ENCODE measurements at places on chromosomes 6 and 20.
A peak's percentile ranks its signal among the peaks of the same experiment; 100 is the strongest.

GRCh38 chr6:170554796-170555137 lies 598 bp downstream of the TBP start:
- no peak for DNase-seq

DNA sequence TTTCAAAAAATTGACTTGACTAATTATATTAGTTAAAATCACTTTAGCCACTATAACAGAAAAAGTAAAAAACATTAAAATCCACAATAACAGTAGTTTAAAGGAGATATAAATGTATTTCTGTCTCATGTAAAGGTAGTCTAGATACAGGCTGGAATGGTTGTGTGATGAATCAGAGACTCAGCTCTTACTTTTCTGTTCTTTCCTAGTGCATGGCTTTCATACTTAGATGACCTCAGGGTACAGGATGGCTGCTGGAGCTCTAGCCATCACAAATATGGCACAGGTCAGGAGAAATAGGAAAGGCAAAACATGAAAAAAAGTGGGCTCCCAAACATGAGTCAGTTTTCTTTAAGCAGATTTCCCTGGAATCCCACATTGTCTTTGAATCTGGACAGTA lies 157.7 kb upstream of the FLRT3 start:
- no peak for DNase-seq

- DNase-seq, result no peak
Measured at GRCh38 chr20:1182106-1182505, 2.7 kb downstream of the TMEM74B start.

DNA sequence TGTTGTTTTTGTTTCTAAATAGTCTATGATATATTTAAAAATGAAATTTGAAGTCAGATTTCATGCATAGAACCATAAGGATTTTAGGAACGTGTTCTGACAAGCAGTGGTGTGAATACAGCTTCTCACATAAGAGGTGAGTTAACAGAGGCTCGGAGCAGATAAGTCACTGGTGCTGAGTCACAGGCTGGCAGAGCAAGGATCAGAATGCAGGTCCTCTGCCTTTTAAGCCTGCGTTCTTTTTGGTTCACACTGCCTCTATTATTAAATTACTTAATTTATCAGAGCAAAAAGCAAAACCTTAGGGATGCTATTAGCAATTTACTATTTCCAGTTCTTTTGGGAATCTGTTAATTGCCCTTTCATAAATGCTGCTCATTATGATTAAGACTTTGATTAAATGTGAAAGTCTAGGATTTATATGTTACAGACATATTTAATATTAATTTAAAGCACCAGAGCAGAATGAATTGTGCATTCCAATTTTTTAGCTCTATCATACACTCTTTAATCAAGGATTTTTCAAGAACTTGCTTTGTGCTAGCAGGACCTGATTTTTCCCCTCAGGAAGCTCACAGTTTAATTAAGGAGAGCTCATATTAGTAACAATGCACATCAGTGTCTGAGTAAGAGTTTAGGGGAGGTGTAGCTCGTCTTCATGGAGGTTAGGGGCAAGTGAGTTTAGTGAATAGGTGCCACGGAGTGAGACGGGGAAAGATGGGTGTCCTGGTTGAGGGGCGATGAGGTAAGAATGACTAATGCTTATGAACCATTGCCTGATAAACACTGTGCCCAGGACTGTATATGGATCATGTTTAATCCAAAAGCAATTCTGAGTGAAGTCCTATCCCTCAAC lies 212.7 kb upstream of the AGPAT4 start:
- peak; percentile 29 for DNase-seq

- no peak for DNase-seq
Measured at GRCh38 chr6:74780831-74781230, 425.0 kb downstream of the COL12A1 start.

DNA sequence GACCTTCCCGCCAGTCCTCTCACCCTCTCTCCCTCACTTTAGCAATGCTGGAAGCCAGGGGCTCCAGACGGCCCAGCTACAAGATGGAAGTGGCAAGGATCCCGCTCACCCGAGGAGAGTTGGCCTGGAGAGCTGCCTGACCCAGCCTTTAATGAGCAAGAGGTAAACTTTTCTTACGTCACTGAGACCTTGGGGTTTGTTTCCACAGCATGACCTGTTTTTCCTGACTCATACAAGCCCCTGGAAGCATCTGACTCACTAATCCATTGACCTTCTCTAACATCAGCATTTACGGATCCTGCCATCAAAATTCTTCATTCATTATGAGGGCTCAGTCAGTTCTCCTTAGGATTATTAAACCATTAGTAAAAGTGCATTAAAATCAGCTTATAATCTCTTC lies 120.4 kb downstream of the MYLK4 start:
- no peak for DNase-seq

- DNase-seq, result no peak
Measured at GRCh38 chr6:131336596-131336995, 201.3 kb downstream of the AKAP7 start.

DNA sequence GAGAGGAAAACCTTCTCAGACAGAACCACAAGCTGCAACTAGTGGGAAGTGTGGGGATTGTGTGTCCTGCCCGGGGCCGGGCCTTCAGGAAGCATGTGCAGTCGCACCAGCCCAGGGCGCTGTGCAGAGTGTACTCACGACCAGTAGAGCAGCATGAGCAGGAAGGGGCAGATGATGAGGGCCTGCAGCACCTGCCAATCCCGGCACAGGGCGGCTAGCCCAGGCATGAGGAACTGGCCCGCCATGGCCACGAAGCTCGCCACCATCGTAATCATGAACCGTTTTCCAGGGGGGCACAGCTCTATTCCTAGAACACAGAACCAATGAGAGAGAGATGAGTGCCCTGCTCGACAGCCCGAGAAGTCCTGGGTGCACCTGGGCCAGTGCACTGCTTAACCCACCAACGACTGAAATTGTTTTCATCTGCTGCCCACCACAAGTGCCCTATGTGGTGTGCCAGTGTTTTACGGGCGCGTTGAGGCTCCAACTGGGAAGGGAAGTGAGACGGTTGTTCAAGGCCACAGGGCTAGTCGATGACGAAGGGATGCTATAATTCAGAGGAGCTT lies 65.0 kb downstream of the PSMG4 start:
- no peak for DNase-seq

DNA sequence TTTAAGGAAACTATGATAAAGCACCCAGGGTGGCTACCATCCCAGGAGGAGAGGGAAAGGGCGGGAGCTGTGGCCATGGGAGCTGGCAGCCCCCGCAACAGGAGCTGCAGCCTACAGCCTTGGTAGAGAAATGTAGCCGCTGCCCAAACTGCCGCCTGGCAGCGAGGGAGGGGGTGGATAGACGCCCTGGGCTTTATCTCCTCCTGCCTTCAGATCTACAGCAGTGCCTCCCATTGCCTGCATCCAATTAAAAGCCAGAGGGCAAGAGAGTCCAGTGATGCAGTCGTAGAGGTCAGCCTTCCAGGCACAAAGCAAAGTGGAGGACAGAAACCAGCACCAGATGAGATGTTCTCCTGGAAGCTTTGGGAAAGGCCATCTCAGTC lies 35.0 kb upstream of the ZFAND3 start:
- DNase-seq, result no peak

- DNase-seq, result no peak
Measured at GRCh38 chr6:905556-905955, 212.6 kb upstream of the EXOC2 start.

DNA sequence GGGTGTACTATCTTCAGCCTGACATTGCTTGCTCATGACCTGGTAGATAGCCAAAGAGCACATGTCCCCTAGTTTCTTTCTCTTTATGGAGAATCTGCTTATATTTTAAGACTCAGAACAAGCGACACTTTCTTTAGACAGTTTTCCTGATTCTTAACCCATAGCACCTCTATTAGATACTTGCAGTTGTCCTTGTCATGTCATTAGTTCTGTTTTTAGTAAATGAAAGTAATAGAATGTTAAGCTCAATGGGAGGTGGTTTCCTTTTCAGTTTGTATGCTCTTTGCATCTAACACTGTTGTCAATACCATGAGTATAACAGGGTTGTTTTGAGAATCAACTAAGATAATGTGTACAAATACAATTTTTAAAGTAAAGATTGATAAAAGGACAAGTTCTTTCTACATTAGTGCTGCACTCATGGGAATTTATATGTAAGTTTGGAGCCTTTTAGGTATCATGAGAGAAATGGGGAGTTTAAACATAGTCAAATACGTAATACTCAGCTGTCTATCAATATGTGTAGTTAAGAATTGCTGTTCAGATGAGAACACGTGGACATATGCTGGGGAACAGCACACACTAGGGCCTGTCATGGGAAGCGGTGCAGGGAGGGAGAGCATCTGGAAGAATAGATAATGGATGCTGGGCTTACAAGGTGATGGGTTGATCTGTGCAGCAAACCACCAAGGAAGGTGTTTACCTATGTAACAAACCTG lies 124.3 kb downstream of the GRM1 start:
- DNase-seq, result no peak

- DNase-seq, result no peak
Measured at GRCh38 chr6:54935739-54936138, 89.2 kb downstream of the FAM83B start.

GRCh38 chr6:137806914-137807682 lies 60.0 kb upstream of the TNFAIP3 start:
- DNase-seq, result no peak

DNA sequence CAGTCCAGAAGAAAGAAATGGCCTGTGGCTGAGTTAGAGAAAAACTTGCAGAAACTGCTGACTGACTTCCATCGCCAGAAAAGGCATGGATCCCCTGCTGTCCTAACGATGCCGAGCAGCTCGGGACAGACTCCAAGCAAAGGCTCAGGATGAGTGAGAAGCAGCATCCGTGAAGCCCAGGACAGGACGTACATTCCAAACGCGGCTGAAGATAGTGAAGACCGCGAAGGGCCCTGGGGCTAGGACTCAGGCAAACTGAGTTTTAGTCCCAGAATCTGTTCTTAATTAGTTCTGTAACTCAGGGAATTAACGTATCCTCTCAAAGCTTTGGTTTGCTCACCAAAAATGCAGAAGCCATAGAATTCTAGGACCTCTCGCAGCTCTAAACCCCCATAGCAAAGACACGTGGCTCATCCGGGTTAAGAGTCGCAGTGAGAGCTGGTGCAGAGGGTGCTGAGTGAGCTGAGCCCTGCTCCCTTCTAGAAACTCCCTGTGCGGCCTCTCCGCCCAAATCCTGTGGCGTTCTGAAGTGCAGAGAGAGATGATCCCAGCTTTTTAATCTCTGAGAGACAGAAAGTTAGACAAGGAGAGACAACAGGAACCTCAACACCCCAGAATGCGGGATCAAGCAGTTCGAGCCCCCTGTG lies 132.9 kb upstream of the THBS2 start:
- no peak for DNase-seq

DNA sequence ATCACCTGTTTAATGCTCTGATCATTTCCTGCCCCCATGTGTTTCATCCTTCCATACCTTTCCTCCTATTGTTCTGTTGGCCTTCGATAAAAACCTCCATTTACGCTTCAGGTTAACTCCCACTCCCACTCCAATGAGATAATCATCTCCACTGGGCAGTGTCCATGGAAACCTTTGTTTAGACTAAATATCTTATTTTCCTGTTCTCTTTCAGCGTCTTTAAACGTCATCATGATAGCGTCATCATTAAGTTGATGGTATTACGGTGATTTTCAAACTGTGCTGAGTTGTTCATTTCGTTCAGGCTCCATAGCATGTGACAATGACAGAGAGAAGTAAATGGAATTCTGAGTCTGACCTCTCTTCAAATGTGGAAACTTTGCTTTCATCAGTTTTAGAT lies 970.5 kb upstream of the SLC35B3 start:
- DNase-seq, result no peak

DNA sequence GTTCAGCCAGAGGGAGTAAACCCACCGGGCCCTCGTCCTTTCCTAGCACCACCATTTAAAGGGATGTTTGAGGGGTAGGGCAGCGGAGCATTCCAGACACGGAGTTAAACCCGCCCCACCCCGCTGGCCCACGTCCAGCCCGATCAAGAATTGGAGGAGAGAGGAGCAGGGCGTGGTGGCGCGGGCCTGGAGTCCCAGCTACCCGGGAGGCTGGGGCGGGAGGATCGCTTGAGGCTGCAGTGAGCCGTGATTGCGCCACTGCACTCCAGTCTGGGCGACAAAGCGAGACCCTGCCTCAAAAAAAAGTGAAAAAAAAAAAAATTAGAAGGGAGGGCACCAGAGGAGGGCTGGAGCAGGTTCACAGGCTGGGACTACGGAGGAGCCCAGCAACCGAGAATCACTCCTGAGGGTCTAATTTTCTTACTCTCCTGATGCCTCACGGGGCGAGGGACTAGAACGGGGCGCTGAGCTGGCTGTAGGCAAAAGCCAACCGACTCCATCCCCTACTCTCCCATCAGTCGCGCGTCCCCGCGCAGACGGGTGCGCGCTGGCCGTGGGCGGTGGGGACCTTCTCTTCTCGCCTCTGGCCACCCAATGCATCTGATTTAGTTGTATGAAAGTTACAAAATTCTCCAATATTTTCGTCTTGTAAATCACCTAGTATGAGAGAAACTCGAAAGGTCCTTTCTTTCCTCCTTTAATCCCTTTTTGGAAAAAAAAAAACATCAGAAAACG lies 6.1 kb upstream of the HSPA1B start:
- peak; percentile 70 for DNase-seq

GRCh38 chr6:29759457-29759856 lies 36.2 kb downstream of the HLA-F start:
- no peak for DNase-seq

- DNase-seq, result no peak
Measured at GRCh38 chr6:42222448-42222847, 4.8 kb upstream of the MRPS10 start.

GRCh38 chr6:95365454-95365853 lies 211.9 kb upstream of the MANEA start:
- DNase-seq, result no peak

GRCh38 chr6:7170117-7170732 lies 62.5 kb downstream of the RREB1 start:
- DNase-seq, result no peak

- DNase-seq, result no peak
Measured at GRCh38 chr6:106688177-106688951, 59.0 kb downstream of the QRSL1 start.

DNA sequence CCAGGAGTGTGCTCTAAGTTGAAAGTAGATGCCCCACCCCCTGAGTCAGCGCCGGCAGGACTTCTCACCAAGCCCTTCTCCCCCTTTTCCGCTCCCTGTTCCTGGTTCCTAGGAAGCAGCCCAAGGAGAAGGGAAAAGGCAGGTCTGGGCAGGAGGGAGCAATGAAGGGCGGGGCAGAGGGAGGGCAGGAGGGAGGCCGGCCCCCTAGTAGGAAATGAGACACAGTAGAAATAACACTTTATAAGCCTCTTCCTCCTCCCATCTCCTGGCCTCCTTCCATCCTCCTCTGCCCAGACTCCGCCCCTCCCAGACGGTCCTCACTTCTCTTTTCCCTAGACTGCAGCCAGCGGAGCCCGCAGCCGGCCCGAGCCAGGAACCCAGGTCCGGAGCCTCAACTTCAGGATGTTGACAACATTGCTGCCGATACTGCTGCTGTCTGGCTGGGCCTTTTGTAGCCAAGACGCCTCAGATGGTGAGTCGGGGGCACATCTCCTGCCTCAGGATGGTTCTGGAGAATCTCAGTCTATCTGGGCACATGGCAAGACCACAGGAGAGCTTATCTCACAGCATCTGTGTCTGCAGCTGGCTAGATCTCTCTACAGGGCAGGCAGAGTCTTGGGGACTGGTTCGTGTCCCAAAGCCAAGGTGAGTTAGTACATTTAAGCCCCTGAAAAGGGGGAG lies at the start of gene PROCR:
Gene PROCR, plus strand, starts transcription at position 320 of the 681 bp plus-strand sequence. Its CDS starts 83 bp downstream, at position 403.
- peak; percentile 33 for DNase-seq

All from putamen (tissue), 1 donor.